DMS 273 treated with DMSO at 0.1 percent for 48 hours (cell line): ENCODE measurements at places on chromosomes 7 and 10.

DNA sequence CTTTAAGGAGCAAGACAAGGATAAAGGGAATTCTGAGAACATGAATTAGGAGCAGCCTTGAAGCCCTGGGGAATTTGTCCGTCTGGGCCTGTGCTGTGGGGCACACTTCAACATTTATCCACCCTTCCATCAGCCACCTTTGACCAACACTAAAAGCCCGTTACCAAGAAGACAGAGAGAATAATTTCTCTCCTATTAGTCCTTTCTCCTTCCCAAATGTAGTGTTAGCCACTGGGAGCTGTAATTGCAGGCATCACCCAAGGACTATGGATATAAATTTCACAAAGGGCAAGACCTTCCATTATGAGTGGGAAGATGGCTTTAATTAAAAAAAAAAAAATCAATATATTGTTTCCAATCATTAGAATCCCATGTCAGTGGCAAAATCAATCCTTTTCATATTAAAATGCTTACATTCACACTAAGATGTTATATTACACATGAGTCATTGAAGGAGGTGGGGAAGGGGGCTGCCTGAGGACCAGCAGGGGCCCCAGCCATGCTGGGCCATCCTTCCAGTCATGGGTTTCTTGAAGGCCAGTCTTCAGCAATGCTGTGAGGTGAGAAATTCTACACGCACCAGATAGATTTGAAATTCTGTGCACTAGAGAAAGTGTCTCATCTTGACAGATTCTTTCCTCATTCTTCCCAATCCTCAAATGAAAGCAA, 292.5 kb upstream of the NRP1 start:
- DNase-seq, result no peak

DNA sequence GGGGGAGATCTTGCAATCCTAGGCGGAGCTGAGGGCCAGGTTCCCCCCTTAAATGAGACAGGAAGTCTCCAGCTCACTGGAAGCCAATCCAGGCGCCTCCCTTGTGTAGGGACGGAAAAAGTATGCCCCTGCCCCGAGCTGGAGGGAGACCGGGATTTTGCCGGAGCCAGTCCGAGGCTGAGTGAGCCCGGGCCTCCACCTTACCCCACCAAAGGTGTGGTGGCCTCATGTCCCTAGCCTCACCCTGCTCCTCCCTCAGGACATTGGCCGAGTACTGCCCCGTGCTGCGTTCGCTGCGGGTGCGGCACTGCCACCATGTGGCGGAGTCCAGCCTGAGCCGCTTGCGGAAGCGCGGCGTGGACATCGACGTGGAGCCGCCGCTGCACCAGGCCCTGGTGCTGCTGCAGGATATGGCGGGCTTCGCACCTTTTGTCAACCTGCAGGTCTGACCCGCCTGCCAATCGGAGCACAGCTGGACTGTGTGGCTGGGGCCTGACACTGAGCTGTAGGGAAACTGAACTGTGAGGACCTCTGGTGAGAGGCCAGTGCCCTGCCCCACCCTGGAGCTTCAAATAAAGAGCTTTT, 2.0 kb downstream of the FBXL15 start:
- DNase-seq, result no peak

- no peak for DNase-seq
These were observed 8.2 kb downstream of the TFR2 start for GRCh38 chr7:100632951-100633717.

DNA sequence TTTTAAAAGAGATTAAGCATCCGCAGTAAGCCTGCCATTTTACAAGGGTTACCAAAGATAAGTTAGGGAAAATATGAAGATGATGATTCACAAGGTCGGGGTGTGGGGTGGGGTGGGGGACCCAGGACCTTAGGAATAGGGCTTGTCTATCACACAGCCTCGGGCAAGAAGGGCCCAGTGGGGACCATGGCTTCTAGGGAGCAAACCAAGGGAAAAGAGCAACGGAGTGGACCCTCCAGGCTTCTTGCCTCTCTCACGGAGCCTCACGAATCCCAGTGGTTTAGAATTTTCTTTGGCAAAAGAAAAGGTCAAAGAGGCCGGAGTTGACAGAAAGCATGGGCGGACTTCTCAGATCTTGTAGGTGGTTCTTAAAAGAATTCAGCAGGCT, 1.3 kb downstream of the PRKCQ start:
- no peak for DNase-seq

GRCh38 chr7:92847305-92847704, 10.9 kb upstream of the CDK6 start:
- no peak for DNase-seq

- no peak for DNase-seq
These were observed 33.3 kb upstream of the TES start for GRCh38 chr7:116177009-116177408.

DNA sequence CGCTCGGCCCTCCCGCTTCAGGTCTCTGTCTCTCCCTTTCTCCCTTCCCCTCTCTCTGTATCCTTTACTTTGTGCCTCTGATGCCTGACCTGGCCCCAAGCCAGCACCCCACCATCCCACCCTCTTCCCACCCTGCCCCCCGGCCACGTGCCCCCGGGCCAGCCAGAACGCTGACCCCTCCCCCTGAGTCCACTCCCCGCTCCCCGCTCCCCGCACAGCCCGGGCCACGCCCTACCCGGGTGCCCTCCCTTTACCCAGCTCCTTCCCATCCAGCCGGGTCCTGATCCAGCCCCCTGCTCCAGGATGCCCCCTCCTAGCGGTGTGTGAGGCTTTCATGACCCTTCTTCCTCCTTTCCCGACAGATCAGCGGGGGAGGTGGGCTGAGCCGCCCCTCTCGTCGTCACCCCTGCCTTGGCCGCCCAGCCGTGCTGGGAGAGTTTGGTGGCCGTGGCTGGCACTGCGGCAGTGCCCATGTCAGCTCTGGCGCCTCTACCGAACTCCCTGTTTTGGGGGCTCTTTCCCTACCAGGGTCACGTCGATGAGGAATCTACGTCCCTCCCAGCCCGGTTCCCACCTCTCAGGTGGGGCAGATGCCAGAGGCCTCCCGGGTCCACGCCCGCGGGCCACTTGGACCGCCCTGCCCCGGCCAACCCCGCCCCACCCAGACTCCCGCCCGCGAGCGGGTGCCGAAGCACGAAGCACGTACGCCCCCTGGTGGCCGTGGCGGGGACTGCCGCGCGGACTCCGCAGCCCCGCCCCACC, 127.4 kb downstream of the UBE2H start:
- peak; percentile 69 for DNase-seq

GRCh38 chr7:132941428-132941827, 140.5 kb downstream of the CHCHD3 start:
- DNase-seq, result no peak

DNA sequence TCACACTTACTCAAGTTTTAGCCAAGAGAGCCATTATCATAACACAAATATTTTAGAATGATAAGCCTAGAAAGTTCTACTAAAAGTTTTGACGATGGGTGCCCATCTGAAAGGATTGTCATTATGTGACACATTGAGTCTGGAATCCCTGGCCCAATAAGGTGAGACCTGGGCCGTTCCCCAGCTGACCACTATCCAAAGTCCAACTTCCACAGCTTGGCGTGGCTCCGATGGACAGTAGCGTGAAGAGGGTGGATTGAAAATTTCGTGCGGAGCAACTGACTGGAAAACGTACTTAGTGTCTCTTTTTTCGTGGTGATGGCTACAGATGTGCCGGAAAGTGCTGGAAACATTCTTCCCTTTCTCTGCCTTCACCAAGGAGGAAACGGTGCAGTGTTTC, 439.0 kb upstream of the ZMIZ1 start:
- no peak for DNase-seq

GRCh38 chr7:79055722-79056415, 397.6 kb downstream of the MAGI2 start:
- no peak for DNase-seq

GRCh38 chr7:86407291-86407690, 236.4 kb upstream of the GRM3 start:
- DNase-seq, result no peak

- DNase-seq, result no peak
These were observed 25.4 kb downstream of the WIPF3 start for GRCh38 chr7:29831705-29832104.

DNA sequence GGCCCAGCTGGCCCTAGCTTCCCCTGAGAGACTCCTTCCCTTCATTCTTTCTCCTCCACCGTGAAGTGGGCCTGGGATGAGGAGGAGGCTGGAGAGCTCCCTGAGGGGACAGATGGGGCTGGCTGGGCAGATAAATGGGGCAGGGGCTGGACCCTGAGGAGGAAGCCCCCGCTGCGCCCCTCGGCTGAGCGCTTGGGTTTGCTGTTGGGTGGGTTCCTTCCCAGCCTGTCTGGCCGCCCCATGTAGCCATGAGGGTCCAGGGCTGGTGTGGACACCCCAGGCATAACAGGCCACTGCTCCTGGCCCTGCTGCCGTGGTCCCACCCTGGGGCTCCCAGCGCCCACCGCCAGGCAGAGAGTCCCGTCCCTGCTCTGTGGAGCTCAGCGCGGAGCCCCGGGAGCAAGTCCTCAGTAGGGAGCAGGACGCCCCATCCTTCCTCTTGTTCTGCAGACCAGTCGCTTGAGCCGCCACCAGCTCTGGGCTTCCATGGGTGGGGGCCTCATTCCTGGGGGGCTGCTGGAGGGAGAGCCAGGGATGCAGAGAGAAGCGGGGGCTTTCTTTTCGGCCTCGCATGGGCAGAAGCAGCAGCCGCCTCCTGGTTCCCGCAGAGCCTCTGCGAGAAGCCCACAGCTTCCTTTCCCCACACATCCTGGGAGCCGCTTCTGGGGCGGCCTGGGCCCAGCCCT, 266.4 kb upstream of the TCERG1L start:
- DNase-seq, result no peak

DNA sequence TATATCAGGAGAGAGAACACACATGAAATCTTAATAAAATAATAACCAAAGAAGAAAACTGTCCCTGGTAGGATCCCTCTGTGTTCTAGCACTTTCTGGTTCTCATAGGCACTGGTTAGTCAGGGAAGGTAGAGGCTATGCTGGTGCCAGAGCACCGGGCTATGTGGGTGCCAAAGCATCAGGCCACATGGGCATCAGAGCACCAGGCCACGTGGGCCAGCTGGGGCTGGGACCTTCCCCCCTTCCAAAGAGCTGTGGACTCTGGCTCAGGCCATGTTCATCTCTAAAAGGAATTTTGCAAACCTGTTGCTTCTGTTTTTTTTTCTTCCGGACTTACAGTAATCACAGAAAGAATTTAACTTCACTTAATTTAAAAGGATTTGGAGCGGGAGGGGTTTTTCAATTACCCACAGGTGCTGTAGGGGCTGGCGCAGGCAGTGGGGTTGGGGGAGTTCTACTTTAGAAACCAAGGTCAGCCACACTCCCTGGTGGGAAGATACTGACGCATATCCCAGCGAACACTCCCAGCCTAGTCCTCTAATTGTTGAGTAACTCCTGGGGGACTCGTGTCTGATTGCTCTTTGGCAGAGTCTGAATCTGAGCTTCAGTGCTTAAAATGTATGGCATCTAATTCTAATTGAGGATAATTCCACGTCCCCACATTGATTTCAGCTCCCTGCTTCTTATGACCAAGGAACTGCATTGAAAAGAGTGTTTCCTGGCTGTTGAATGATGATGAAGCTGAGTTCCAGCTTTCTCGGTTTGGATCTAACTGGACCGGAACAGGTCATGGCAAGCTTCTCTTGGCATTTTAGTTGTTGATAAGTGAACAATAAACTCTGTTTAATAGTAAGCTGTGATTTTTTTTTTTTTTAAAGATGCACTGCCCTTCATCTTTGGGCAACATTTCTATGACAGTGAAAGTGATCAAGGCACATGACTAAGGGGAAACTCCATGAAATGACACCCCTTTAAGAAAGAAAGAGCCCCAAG, 110.7 kb upstream of the FZD8 start:
- DNase-seq, result no peak

- DNase-seq, result peak; percentile 35
These were observed 1.9 kb downstream of the COL1A2 start for GRCh38 chr7:94396596-94396995.

- no peak for DNase-seq
These were observed 105.0 kb downstream of the TRIM24 start for GRCh38 chr7:138565071-138565450.

- no peak for DNase-seq
These were observed 11.8 kb downstream of the GPR146 start for GRCh38 chr7:1055956-1056784.

DNA sequence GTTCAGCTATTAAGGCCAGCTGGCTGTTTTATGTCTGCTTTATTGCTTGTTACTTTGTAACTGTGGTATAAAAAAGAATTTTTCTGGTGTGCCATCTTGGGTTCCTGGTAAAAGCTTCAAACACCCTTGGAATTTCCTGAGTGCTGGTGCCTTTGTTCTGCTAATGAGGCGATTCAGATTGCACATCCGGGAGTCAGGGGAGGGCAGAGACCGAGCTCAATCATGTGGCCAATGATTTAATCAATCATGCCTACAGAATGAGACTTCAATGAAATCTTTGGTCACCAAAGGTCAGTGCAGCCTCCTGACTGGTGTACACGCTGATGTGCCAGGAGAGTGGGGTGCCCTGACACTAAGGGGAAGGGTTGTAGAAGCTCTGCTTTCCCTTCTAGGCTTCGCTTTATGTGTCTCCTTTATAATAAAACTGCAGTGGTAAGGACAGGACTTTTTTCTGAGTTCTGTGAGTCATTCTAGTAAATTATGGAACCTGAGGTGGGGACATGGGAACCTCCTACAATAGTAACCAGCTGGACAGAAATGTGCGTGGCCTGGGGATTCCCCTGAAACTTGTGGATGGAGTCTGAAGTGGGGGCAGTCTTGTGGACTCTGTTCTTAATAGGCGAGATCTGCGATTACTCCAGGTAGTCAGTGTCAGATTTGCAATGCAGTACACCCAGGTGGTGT, 69.4 kb upstream of the OGDHL start:
- no peak for DNase-seq

DNA sequence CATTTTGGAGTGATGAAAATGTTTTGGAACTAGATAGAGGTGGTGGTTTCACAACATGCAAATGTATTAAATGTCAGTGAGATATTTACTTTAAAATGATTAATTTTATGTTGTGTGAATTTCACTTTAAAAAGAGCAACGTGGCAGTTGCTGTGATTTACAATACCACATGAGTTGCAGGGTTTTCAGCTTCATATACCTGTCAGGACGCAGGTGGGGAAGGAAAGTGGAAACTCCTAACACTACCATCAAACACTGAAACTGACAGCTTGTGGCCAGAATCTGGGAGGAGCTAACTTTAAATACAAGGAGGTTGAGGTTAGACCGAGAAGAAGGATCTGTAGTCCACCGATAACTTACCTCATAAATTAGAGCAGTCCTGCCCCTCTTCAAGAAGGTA, 168.9 kb upstream of the TMEM72 start:
- no peak for DNase-seq

- DNase-seq, result no peak
These were observed 1136.8 kb upstream of the AUTS2 start for GRCh38 chr7:68461430-68461829.

DNA sequence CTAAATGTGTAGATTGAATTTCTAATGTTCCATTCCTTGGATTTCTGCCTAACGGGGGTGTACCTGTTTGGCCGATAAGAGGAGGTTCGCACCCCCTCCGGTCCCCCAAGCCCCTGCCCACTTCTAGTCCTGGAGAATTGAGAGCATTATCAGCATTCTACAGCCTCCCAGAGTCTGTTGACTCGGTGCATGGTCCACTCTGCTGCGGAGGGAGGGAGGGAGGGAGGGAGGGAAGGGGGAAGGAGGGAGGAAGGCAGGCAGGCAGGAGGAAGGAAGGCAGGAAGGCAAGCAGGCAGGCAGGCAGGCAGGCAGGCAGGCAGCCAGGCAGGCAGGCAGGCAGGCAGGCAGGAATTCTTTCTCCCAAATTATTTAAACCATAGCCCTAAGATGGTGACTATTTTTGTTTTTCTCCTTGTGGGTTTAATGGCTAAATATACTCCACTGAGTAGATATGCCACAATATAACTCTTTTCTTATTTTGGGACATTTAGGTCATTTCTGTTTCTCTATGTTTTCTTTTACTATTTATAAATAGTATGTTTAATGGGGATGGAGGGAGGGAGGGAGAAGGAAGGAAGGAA, 69.5 kb upstream of the CHST15 start:
- DNase-seq, result no peak
